ENCODE measurements at places on chromosomes 7 and 10.

DNA sequence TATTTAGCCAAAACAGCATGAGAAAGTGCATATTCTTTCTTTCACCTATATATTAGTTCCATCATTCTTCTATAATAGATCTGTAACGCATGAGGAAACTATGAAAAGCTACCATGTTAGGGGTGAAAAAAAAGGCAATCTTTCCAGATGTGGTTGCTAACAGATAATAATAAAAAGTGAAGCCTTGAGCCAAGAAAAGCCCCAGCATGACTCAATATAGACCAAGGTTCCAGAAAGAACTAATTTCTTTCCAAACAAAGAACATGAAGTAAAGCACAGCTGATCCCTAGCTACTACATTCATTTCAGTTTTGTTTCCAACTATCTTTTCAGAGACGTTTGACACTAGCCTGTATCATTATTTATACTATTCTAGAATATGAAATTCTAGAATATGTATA, 16.4 kb downstream of the ARL4A start:
- no peak for DNase-seq

DNA sequence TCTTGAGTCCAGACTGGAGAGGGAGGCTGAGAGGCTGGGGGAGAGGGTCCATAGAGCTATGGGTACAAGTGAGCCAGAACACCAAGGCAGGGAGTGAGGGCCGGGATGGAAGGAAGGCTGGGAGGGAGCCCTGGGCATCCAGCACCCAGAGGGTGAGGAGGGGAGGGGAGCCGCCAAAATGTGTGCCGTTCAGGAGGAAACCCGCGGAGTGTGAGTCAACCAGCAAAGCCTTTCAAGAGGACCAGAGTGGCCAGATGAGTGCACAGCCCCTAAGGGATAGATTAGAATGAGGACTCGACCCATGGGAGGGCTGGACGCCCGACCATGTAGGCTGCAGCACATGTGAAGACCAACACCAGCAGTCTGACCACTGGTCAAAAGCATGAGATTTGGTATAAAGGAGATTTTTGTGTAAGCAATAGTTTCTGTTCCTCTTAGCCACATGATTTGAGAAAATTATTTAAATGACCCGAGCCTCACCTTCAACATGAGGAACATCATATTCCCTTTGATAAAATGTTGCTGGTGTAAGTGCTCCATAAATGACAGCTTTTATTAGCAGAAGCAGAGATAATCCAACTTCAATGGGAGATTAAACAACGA, 179.7 kb upstream of the GRB10 start:
- DNase-seq = no peak

DNA sequence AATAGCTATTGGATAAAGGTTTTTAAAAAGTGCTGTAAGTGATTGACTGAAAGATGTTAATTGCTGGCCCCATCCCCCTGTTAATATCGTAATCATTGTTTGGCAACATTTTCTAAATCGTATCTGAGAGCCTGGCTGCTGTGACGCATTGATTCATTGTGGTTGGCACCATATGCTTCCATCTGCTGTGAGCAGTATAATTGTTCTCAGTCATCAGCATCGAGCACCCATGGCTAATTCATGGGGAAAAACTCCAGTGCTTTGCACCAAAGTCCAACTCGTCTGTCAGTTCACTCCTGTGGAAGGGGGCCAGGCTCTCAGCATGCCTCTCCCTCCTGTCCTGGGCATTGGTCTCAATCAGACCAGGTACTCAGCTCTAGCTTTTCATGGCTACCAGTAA, 205.2 kb downstream of the STK31 start:
- DNase-seq = no peak

- DNase-seq = no peak
These were observed 35.6 kb upstream of the ANTXRL start for GRCh38 chr10:46250898-46251856.

DNA sequence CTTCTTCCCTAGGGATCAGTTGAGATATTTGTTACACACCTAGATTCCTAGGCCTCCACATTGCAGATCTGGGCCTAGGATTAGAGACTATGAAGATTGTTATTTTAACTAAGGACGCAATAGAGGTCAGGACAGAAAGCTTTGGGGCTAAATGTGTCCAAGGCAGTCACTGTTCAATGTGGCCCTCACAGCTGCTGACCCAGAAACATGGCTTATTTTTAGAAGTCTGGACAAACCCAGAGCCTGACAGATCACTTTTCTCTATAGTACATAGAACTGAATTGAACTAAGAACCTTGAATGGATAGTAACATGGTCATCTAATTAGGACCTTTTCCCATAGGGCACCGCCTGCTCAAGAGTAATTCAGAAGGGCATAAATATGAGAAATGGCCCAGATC, 146.6 kb upstream of the AUTS2 start:
- no peak for DNase-seq

- DNase-seq = no peak
These were observed 16.9 kb downstream of the PCGF6 start for GRCh38 chr10:103333934-103334520.

- DNase-seq = no peak
These were observed 44.2 kb upstream of the A1CF start for GRCh38 chr10:50929670-50930069.

Data from neuronal stem cell (in vitro differentiated cells).